GM23338 (cell line): ENCODE measurements at places on chromosomes 16 and 17.

DNA sequence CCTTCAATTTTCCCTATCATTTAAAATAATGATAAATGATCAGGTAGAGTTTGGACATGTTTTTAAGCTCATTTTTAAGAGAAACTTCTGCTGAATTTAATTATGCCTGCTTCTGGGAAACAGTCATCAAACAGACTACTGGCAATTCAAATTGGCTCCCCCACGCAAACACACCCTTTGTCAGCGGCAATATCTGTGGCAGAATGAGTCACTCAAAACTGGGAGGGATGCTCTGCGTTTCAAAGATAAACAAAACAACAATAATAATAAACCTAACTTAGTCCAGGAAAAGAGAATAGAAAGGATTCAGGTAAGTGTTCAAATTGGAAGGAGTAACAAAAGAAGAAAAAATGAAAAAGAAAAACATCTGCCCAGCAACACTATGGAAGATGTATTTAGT lies 108.1 kb upstream of the ERCC4 start:
- H3K27ac ChIP-seq = no peak overlapping the region
- no peaks in the 10 kb centered on the region for H3K4me1 ChIP-seq
- H3K36me3 ChIP-seq = no peaks in the 10 kb centered on the region
- H3K4me3 ChIP-seq = no peak overlapping the region

DNA sequence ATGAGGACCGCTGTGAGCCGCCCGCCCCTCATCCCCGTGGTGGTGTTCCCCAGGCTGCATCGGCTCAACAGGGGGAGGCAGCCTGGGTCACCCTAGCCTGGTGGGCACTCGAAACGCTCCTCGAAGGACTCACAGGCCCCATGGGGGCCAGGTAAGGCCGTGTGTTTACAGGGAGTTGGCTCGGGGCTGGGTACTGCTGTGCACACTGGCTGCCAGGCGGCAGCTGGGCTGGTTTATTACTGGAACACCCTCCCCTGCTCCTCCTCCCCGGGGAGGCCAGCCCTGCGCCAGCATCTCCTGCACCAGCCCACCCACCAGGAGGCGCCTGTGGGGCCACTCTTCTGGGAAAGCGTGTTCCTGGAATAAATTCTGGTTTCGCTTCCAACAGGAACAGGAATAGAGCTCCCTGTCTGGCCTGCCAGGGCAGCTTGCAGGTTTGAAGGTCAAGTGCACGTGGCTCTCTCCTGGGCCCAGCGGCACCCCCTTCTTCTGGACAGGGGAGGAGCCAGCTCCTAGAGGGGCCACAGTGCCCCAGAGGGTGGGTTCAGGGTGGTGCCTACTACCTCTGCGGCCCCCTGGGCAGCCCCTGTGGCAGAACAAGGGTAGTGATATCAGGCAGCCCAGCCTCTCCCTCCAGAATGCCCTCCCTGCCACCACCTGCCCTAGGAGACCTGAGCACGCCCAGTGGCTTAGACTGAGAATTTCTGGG lies 11.3 kb downstream of the MCRIP1 start:
- no peak overlapping the region for H3K27ac ChIP-seq
- H3K4me1 ChIP-seq = peaks cover 5% of the 10 kb centered on the region
- H3K4me3 ChIP-seq = no peak overlapping the region
- H3K36me3 ChIP-seq = no peaks in the 10 kb centered on the region
- no peaks in the 10 kb centered on the region for H3K27me3 ChIP-seq

- peak overlapping the region; percentile 51 for H3K4me3 ChIP-seq
- H3K27me3 ChIP-seq = peaks cover 23% of the 10 kb centered on the region
- H3K4me1 ChIP-seq = peaks cover 7% of the 10 kb centered on the region; the same call in 1 of the 2 replicates
- H3K27ac ChIP-seq = no peak overlapping the region
- no peak for DNase-seq
Observed at GRCh38 chr17:21453144-21453898, 77.2 kb downstream of the KCNJ12 start.

DNA sequence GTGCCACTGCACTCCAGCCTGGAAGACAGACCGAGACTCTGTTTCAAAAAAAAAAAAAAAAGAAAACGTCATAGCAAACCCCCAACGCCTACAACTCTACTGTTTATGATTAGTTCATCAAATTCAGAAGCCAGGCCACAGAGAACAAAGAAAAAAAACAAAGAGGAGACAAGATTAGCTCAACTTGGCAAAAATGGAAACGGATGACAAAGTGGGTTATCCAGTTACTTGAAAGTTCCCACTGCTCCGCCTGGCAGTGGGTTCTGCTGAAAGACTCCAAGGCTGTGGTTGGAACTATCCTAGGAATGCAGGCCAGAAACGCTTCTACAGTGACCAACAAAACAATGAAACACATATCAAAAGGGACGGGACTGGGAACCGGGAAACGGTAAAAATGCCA lies 53.1 kb downstream of the MRM3 start:
- H3K27ac ChIP-seq = peak overlapping the region; percentile 80
- no peaks in the 10 kb centered on the region for H3K27me3 ChIP-seq
- no peaks in the 10 kb centered on the region for H3K36me3 ChIP-seq
- 0 out of 2 replicates have a peak, but pooled peaks cover 7% of the 10 kb centered on the region for H3K4me1 ChIP-seq

- H3K4me3 ChIP-seq = no peak overlapping the region
- no peaks in the 10 kb centered on the region; the same call in 1 of the 2 replicates for H3K4me1 ChIP-seq
- H3K27me3 ChIP-seq = peaks cover 47% of the 10 kb centered on the region
- no peak overlapping the region for H3K27ac ChIP-seq
- no peaks in the 10 kb centered on the region for H3K36me3 ChIP-seq
Observed at GRCh38 chr17:45749831-45750335, 34.2 kb upstream of the CRHR1 start.

- H3K4me1 ChIP-seq = peaks cover 16% of the 10 kb centered on the region
- peak overlapping the region; percentile 98 for H3K4me3 ChIP-seq
- H3K27ac ChIP-seq = no peak overlapping the region
- H3K27me3 ChIP-seq = no peaks in the 10 kb centered on the region
- peaks cover 47% of the 10 kb centered on the region for H3K36me3 ChIP-seq
Observed at GRCh38 chr17:80145076-80146075, 1.6 kb downstream of the EIF4A3 start.

- 0 out of 2 replicates have a peak, but pooled peaks cover 4% of the 10 kb centered on the region for H3K4me1 ChIP-seq
- H3K36me3 ChIP-seq = no peaks in the 10 kb centered on the region
- no peak for DNase-seq
- H3K4me3 ChIP-seq = no peak overlapping the region
Observed at GRCh38 chr17:5582209-5583185, 1.8 kb downstream of the NLRP1 start.
